Stimulated activated CD8-positive, alpha-beta memory T cell treated with anti-CD3 and anti-CD28 coated beads, Interleukin-15, amount 100 ng/mL, for 4 hours (primary cell): ENCODE measurements at places on chromosomes 16 and 17.

DNA sequence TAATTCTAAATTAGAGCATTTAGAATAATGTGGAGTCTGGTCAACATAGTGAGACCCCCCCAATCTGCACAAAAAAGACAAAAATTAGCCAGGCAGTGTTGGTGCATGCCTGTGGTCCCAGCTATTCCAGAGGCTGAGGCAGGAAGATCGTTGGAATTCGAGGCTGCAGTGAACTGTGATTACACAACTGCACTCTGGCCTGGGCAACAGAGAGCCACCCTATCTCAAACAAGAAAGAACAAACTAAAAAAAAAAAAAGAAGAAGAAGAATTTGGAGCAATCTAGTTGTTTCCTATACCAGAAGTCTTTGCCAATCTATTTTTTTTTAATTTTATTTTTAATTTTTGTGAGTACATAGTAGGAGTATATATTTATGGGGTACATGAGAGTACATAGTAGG lies 6.0 kb downstream of the CETP start:
- no peak for DNase-seq

GRCh38 chr17:1153795-1154546 lies 25.8 kb downstream of the ABR start:
- no peak for DNase-seq

- DNase-seq, result no peak
These were observed 78.8 kb downstream of the ZFHX3 start for GRCh38 chr16:72969146-72969545.

DNA sequence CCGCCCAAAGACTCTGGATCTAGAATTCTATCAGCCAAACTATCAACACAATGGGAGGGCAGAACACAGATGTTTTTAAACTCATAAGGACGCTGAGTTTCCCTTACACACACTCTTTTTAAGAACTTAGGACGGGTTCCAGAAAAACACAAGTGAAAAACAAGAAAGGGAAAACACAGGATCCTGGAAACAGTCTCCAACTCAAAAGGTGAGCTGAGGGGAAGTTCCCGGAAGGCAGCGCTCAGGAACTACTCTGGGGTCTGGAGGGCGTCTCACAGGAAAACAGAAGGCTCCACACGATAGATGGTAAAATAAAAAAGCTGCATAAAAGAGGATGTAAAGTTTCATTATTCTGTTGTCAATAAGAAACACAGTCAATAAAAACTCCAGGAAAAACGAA lies 80.2 kb upstream of the DOC2B start:
- no peak for DNase-seq

- no peak for DNase-seq
These were observed 5.4 kb downstream of the EDC4 start for GRCh38 chr16:67878232-67878631.

GRCh38 chr16:83932955-83933673 lies 19.9 kb upstream of the OSGIN1 start:
- no peak for DNase-seq

- no peak for DNase-seq
These were observed 1.6 kb downstream of the TRADD start for GRCh38 chr16:67157892-67158635.

DNA sequence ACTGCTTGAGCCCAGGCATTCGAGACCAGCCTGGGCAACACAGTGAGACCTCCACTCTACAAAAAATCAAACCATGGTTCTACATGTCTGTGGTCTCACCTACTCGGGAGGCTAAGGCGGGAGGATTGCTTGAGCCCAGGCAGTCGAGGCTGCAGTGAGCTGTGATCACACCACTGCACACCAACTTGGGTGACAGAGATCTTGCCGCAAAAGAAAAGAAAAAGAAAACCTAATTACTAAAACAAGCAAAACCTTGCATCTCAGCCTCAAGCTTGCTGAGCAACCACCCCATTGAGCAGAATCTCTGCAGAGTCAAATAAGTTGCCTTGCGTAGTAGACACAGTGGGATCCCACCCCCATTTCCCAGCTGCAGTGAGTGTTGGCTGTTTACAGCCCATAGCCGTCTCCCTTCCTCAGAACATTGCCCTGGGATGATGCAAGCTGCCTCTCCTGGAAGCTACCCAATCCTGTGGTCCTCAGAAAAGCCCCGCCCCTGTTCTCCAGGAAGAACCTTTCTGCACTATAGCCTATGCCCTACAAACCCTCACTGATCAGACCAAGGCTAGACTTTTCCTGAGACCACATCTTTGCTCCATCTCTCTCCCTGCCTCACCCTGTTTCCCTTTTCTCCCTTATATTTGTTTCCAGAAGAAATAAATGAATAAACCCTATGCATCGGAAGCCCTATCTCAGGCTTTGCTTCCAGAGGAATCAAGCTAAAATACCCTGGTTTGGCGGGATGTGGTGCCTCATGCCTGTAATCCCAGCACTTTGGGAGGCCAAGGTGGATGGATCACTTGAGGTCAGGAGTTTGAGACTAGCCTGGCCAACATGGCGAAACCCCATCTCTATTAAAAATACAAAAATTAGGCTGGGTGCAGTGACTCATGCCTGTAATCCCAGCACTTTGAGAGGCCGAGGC lies 16.7 kb upstream of the ERN2 start:
- no peak for DNase-seq

- no peak for DNase-seq
These were observed 16.9 kb downstream of the SLC43A2 start for GRCh38 chr17:1611715-1612114.

DNA sequence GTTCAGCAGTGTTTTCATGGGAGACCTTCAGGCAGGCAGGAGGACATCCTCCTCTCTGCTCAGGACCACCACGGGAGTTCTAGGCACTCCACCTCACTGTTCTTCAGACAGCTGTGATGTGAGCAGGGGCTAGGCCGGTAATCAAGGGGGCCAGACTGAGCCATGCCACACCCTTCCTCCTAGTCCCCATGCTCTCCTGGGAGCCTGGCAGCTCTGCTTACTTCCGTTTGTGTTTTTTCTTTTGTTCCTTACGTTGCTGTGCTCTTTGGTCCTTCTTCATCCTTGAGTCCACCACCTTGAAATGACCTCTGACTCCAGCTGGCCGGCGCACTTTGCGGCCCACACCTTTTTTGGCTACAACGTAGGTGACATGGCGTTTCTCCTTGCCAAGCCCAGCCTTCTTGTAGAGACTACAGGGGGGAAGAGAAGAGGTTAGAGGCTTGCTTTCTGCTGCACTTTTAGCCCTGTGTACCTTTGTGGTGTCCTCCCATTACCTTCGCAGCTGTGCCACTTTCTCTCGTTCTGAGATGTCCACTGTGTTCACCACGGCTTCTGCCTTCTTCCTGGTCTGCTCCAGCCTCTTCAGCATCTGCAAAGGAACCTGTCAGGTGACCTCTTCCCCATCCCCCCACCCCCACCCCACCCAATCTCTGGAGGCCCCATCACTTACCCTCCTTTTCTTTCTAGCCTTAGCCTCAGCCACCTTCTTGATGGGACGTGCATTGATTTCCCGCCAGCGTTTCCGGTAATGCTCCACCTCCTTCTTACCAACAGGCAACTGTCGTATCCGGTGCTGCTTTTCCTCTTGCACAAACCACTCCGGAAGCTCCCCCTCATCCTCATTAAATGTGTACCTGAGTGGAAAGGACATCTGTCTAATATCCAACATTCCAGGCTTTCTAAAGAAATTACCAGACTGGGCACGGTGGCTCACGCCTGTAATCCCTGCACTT lies 7.4 kb upstream of the PSMC5 start:
- DNase-seq, result no peak

DNA sequence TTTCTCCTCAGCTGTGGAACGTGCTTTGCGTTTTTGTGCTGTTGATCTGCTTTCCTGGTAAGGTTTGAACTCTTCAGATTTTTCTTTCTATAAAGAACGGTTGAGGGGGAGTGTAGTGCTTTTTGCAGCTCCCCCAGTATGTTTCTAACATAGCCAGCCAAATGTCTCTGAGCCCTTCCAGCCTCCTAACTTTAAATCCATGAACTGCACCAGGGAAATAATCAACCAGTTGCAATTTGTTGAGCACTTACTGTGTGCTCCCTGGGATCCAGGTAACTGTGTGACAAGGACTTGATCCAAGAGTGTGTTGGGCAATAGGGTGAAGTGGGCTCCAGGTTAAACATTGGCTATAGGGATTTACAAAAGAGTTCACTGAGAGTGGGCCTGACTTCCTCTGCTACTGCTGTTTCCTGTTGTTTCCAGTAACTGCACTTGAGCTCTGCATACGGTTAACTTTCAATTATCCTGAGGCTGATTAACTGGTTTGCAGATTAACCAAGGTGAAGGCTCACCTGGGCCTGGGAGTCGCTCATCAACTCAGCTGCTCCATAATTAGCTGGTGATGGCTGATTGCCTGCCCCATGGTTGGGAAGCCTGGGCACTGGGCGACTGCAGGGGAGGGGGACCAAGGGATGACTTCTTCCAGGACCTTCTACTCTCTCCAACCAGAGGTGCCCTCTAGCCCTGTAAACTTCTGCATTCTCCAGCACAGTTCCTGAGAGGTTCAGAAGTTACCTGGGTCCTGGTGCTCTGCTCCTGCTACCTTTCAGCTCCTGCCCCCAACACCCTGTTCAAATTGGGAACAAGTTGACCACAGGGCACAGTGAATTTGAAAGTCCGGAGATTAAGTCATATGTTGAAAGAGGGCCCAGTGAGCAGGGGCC lies 19.5 kb downstream of the HLF start:
- DNase-seq, result no peak

- DNase-seq, result peak; percentile 35
These were observed 100.9 kb upstream of the TNRC6C start for GRCh38 chr17:77857613-77858012.

DNA sequence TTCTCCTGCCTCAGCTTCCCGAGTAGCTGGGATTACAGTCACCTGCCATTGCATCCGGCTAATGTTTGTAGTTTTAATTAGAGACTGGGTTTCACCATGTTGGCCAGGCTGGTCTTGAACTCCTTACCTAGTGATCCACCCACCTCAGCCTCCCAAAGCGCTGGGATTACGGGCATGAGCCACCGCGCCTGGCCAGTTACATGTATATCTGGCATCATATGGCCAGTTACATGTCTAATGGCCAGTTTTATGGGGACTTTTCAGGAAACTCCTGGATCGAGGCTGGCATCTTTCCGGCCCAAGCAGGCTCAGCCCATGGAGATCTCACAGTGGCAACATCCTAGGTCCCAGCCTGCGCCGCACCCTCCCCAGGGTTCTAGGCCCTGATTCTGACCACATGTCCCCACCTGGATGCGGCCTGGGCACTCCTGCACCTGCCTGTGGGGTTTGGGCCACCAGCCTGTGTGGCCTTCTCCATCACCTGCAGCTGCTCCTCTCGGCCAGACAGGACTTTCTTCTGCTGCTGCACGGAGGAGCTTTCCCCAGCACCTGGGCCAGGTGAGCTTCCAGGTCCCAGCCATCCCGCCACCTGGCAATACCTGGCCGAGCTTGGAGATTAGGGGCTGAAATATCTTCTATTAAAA lies 1.3 kb upstream of the CIAO3 start:
- DNase-seq, result no peak

DNA sequence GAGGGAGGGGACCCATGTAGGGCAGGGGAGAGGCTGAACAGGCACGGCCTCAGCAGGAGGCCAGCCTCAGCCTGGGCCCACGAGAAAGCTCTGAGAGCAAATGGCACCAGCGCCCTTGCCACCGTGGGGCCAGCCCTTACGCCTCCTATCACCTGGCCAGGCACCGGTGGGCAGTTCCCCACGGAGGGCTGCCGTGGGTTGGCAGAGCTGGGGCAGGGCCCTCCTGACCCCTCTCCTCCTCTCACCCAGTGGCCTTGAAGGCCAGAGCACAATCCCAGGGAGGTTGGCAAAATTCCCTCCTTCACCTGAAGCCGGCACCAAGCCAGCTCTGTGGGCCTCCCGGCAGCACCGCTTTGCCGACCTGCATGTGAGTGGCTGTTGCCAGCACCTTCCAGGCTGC lies 53.1 kb upstream of the ENPP7 start:
- DNase-seq, result no peak

GRCh38 chr17:1769822-1770477 lies 8.1 kb downstream of the SERPINF1 start:
- DNase-seq, result no peak

DNA sequence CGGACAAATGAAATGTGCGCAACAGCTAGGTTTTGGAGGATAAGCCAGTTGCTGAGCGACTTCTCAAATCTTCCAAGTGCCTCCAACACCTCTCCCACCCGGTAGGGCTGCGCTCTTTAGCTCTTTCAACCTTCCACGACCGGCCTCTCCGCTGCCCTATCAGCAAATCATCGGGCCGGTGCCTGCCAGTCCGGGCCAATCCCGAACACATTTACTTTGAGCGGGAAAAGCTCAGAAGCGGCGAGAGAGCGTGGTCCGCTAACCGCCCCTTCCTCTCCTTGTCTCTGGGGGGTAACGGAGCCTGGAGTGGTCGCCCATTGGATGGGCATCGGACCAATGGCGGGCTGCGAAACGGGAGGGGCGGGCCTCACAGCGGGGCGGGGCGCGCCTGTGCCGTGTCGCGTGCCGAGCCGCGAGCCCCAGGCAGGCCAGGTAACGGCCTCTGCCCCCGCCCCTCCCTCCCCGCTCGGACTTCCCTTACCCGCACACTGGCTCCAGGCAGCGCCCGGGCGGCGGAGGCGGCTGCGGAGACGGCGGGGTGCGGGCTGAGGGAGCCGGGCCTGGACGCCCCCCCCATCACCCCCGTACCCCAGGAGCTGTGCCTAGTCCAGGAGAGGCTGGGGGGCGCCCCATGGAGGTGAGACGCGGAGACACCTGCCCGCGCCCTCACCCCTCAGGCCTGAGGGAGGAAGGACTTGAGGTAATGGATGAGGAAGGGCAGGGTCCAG lies at the start of gene MEIOC:
Gene MEIOC, plus strand, starts transcription at position 486 of the 728 bp plus-strand sequence. Its CDS starts 146 bp downstream, at position 632.
- no peak for DNase-seq

- DNase-seq, result no peak
These were observed 21.9 kb upstream of the DLX4 start for GRCh38 chr17:49946964-49947584.

DNA sequence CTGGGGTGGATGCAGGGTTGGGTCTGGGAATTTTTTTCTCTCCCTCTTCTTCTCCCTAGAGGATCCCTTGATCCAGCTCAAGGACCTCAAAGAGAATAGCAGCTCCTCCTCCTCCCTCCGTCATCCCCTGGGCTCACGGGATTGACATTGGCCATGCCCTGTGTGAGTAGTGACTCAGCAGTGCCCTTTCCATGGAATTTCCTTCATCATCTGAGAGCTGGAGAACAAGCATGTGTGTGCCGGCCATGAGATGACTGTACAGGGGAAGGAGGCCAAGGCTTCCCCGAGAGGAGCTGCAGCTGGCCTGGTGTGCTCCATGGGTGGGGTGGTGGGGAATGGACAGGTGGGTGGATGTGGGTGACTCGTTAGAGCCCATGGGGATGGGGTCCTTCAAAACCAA lies 8.9 kb upstream of the WSCD1 start:
- no peak for DNase-seq

- DNase-seq, result no peak
These were observed 1.1 kb upstream of the RAPGEFL1 start for GRCh38 chr17:40175928-40176753.

GRCh38 chr17:10251212-10251948 lies 53.0 kb upstream of the GAS7 start:
- DNase-seq, result no peak

- DNase-seq, result no peak
These were observed 8.2 kb upstream of the CNGB1 start for GRCh38 chr16:57979006-57979585.

- peak; percentile 42 for DNase-seq
These were observed 6.2 kb upstream of the SLC16A13 start for GRCh38 chr17:7029659-7030058.
